ENCODE measurements at places on chromosomes 5 and 9.
A peak's percentile ranks its signal among the peaks of the same experiment; 100 is the strongest.

GRCh38 chr5:172410662-172411483 lies 43.5 kb downstream of the SH3PXD2B start:
- DNase-seq: no peak

GRCh38 chr5:115456539-115457040 lies 88.0 kb downstream of the FEM1C start:
- no peak for DNase-seq

DNA sequence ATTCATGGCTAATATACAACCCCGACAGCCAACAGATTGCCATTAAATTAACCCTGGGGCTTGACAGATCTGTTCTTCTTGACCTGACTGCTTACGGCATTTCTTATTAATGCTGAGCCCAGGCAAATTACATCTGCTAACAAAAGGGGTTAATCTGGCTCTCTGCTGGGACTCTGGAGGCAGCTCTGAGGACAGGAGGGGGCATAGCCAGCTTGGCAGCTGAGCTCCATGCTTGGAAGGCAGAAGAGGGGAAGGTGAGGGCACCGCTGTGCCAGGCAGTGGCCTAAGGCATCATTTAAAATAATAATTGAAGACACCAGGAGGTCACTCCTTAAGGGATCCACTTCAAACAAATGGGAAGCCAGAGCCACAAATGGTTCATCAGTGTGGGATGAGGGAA lies 126.0 kb upstream of the GPR151 start:
- no peak for DNase-seq

- DNase-seq: no peak
Observed at GRCh38 chr5:143755966-143756365, 56.0 kb upstream of the HMHB1 start.

DNA sequence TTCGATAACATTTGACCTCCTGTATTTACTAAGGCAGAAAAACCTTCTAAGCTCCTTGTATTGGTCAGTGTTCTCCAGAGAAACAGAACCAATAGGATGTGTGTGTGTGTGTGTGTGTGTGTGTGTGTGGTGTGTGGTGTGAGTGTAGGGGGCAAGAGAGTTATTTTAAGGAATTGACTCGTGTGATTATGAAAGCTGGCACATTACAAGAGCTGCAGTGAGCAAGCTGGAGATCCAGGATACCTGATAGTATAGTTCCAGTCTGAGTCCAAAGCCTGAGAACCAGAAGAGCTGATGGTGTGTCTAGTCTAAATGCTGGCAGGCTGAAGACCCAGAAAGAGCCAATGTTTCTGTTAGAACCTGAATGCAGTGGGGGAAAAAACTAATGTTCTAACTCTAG lies 21.2 kb upstream of the PIK3R1 start:
- DNase-seq: no peak

- no peak for DNase-seq
Observed at GRCh38 chr5:171813813-171814490, 28.3 kb downstream of the SMIM23 start.

- peak; percentile 57 for DNase-seq
Observed at GRCh38 chr9:34551751-34552605, 29.2 kb upstream of the ENHO start.

DNA sequence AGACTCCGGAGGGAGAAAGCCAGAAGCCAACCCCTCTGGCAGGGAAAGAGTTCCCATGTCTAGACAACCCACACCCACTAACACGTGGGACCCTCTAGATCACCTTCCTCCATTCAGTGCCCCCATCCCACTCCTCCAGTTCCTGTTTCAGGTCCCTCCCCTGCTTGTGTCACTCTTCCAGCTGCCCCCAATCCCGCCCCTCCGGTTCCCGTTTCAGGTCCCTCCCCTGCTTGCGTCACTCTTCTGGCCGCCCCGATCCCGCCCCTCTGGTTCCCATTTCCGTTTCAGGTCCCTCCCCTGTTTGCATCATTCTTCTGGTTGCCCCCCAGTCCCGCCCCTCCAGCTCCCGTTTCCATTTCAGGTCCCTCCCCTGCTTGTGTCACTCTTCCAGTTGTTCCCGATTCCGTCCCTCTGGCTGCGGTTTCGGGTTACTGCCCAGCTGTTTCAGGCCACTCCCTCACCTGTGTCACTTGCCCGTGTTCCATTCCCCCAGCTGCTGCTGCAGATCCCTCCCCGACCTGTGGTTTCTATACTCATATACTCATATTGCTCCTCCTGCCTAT lies 64.8 kb upstream of the RANBP6 start:
- peak; percentile 93 for DNase-seq

DNA sequence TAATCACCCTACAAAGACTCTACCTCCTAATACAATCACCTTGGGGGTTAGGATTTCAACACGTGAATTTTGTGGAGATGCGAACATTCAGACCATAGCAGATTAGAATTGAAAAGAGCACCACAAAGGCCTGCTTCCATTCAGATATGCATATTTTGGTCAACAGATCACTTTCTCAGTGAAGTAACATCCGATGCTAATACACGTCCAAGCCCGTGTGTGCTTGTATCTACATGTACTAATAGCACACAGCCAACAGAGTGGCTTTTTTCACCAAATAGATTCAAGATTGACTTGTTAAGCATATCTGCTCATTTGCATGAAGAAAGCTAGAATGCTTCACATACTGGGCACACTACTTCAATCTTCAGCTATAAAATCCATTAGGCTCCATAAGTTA lies 35.6 kb upstream of the SSBP2 start:
- DNase-seq: no peak

DNA sequence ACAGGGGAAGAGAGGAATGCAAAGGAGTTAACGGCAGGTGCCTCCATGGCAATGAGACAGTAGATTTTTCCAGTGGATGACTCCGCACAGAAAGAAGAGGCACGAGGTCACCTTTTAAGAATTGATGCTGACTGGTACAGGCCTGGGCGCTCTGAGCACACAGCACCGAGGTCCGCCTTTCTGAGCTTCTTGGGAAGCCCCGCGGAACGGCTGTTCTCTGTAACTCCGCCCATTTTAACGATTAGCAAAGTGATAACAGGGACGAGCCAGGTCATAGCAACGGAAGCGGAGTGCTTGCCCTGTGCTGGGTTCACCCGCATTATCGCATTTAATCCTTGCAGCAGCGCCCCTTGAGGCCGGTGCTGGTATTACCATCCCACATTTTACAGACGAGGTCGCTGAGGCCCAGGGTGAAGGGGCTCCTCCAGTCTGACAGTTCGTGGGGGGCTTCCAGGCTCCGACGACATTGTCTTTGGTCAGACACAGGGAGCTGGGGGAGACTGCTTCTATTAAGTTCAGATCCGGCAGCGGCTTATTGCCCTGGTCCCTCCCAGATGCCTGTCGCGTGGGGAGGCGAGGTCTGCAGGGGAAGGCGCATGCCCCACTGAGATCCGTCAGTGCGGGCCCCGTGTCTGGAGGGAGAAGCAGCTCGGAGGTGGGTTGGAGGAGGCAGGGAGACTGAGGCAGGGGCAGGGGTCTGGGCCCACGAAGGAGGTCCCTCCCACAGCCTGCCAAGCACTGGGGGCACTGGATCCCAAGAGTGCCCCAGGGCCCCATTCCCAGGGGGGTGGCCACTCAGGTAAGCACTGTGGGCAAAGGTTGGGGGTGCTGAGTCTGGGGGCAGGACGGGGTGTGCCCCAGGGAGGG lies 22.3 kb upstream of the HMCN2 start:
- peak; percentile 87 for DNase-seq

GRCh38 chr5:123207081-123207537 lies 118.1 kb downstream of the PRDM6 start:
- no peak for DNase-seq

- DNase-seq: no peak
Observed at GRCh38 chr5:30874241-30875034, 319.0 kb upstream of the CDH6 start.

GRCh38 chr9:16611983-16612382 lies 258.5 kb downstream of the BNC2 start:
- no peak for DNase-seq

DNA sequence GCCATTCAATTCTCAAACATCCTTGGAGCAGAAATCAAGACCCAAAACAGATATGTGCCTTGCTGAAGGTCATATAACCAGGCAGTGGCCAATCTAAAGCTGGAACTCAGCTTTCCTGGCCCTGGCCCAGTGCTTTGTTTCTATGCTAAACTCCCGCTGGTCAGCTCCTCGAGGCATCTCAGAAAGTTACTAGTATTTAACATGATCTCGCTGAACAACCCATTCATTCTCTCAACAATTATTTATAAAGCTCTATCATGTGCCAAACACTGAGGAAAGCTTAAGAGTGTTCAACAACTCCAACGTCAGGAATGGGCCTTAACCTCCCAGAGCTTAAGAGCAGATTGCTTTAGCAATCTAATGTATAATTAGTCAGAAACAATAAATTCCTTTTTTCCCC lies 54.0 kb downstream of the FOXD1 start:
- no peak for DNase-seq

DNA sequence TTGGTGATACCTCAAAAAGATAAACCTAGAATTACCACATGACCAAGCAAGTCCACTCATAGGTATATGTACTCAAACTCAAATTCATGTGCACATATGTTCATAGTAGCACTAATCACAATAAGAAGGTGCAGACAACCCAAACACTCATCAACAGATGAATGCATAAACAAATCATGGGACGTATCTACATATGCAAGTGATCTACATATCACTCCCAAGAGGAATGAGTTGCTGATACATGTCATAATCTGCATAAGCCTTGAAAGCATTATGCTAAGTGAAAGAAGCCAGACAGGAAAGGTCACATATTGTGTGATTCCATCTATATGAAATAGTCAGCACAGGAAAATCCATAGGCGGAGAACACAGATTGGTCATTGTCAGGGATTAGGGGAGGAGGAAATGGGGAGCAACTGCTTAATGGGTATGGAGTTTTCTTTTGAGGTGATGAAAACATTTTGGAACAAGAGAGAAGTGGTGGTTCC lies 10.6 kb upstream of the GPX8 start:
- DNase-seq: no peak

DNA sequence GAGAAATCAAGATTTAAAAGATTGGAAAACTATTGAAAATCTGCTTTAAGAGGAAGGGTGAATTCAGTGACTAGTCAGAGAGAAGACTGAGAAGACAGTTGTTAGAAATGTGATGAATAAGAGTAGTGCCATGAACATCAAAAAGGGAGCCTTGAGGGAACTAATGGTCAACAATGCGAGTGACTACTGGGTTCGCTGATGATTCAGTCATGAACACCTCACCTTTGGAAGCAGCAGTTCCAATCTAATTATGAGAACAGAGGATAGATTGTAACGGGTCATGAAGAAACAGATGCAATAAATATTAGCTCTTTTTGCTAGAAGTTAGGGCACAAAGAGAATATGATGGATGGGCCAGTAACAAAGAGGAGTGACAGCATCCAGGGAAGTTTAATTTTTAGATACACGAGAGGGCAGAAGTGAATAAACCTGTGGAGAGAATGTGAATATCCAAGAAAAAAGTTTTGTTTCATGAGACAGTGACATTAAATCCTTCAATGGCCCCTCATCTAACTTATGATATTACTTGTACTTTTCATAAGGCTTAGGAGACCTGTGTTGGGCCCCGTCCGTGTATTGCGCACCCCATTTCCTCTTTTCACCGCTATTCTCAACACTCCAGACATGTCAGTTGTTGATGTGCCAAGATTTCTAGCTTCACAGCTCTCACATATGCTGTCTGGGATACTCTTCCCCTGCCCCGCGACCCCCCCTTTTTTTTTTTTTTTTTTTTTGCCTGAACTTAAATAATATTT lies 23.5 kb upstream of the IFNE start:
- no peak for DNase-seq

DNA sequence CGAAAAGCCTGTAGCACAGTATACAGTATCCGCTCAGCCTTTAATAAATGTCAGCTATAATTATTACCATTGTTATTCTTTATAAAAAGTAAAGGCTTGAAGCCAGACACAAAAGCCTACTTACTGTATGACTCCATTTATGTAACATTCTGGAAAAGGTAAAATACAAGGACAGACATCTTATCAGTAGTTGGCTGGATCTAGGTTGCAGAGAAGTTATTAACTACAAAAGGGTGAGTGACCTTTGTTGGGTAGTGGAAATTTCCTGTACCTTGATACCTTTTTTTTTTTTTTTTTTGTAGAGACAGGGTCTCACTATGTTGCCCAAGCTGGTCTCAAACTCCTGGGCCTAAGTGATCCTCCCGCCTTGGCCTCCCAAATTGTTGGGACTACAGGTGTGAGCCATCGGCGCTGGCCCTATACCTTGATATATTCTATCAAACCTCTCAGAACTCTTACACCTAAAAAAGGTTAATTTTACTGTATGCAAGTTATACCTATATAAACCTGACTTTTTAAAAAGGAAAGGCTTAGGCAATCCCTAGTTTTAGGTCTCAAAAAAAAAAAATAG lies 6.0 kb downstream of the HDAC3 start:
- no peak for DNase-seq

- DNase-seq: no peak
Observed at GRCh38 chr5:126138281-126138931, 284.8 kb upstream of the GRAMD2B start.

- no peak for DNase-seq
Observed at GRCh38 chr5:126464959-126465358, 41.8 kb downstream of the GRAMD2B start.

- no peak for DNase-seq
Observed at GRCh38 chr5:83776437-83777031, 55.9 kb upstream of the HAPLN1 start.

- no peak for DNase-seq
Observed at GRCh38 chr5:126020770-126021169, 402.4 kb upstream of the GRAMD2B start.

DNA sequence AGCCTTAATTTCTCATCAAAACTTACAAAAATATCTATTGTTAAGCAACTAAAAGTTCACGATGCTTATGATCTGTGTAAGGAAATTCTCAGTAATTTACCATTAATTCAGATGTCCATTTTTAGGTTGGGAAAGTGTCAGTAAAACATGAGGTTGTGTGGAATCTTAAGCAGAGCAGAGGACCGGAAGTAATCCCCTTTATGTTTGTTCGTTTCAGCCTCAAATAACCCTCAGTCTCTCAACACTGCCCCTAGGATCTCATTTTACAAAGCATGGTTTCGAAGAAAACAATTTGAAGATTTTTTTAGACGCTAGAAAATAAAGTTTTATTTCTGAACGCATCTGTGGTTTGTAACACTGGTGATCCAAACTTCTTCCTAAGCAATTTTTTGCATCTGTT lies 504.2 kb downstream of the MAT2B start:
- DNase-seq: no peak

Data from suprapubic skin (tissue), 4 donors.